Stimulated activated CD4-positive, alpha-beta T cell treated with anti-CD3 and anti-CD28 coated beads, Interleukin-1b, Interleukin-23, amount 100 ng/mL, for 4 hours (primary cell): ENCODE measurements at places on chromosomes 7 and 10.

DNA sequence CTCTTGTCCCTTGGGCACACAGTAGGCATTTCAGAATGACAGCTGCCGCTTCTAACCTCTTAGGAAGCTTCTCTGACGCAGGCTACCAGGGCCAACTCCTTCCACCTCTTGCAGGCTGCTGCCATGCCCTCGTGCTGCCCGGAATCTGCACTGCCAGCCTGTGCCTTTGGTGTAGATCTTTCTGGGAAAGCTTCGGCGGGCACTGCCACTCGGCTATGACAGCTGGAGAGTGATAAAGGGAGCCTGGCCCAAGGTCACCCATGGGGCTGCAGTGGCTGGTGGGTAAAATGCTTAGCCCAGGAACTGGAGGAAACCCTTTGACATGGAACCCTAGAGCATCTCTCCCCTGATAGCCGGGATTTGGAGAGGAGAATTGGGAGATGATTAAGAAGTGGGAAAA, 78.0 kb upstream of the C1QL3 start:
- no peak for DNase-seq

GRCh38 chr10:110821508-110821907, 50.2 kb upstream of the PDCD4 start:
- DNase-seq: no peak

DNA sequence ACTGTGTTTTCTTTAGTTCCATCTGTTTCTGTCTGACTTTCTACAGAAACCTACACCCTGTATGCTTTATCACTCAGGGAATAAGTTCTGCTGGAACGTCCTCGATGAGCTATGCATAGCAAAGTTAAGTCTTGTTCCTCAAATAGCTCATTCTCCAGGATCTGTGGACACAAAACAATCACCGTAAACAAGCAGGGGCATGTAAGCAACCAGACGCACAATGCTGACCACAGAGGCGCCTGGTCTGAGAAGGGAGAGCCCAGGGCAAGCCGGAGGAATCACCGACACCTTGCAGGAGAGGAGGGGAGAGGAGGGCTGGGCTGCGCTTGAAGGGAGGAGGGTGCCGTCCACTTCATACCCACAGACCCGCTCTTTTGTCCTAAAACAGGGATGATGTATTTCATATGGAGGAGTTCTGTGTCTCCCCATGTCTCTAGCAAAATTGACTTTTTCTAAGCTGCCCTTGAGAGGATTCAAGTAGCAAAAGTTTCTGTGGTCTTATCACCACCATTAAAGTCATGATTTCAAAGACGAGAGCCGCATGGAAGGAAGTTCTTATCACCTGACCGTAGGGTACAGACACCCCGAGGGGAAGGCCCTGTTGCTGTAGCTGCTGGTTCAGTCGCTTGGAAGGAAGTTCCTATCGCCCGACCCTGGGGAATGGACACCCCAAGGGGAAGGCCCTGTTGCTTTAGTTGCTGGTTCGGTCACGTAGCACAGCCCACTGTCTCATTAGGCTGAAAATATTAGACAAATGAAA, 14.3 kb downstream of the CALML3 start:
- DNase-seq: no peak

- DNase-seq: no peak
Observed at GRCh38 chr10:51423121-51423452, 276.3 kb downstream of the CSTF2T start.

DNA sequence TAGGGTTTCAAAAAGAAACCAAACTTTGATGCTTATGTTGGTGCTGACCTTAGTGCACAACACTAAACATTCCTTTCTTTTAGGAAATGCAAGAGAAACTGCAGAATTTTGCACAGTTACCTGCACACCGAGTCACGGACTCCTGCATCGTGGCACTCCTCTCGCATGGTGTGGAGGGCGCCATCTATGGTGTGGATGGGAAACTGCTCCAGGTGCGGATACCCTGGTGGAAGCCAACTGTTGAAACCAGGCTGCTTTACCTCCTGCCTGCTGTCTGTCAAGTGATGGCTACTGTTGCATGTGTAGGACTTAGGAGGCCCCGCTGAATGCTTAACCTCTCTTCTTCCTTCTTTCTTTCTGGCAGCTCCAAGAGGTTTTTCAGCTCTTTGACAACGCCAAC, 11.7 kb downstream of the CASP2 start:
- DNase-seq: peak; percentile 30

GRCh38 chr10:61223576-61223975, 229.6 kb downstream of the TMEM26 start:
- DNase-seq: no peak

DNA sequence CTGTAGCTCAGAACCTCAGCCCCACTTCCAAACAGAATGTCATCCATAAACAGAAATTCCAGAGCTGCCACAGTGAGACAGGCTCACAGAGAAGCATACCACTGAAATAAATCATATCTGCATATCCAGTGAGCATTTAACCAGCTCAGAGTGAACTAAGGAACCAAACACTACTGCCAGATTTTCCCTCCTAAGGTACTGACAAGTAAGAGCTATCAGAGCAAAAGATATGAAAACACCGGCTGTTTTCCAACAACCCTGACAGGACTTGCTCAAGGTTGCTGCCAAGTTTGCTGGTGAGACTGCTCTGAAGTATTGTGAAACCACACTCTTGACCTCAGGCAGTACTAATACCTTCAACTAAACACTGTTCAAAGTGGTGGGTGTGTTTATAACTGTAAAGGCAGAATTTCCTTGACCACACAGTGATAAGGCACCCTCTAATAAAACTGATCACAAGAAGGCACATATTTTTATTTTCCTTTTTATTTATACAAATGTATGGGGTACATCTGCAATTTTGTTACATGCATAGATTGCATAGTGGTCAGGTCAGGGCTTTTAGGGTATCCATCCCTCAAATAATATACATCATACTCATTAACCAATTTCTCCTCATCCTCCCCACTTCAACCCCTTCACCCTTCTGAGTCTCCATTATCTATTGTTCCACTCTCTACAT, 18.3 kb downstream of the SGMS1 start:
- DNase-seq: no peak

DNA sequence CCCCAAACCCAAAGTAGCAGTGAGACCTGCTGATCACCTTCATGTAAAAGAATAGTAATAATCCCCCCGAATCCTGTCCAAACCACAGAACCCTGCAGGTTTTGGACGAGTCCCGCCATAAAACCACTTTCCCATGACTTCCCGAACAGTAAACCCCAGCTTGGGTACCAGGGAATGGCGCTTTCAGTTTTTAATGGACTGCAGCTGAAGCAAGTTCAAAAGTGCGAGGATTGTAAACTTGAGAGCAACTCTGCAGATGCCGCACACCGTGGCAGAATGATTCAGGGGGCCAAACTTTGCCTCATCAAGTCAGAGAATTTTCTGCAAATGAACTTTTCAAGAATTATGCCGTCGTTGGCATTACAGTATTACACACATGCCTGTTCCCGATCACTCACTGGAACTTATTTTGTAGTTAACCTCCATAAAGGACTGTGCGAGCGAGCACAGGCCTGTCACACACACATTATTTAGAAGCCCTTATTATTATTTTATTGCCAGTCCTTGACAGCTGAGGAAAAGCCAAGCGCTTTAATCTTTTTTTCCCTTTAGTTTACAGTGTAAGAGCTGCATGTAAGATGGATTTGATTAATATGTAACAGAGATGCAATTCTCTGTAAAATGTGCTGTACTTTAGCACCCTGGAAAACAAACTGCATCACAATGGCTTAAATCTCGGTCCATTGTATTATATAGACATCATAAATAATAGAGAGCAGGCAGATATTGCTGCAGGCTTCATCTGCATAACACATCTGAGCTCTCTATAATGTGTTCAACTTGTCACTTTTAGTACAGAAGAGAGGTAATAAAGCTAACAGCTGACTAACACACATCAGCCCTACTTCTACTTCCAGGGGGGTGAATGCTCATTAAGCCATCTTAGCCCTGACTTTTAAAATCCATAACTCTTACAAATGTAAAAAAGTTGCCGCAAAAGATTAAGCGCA, 493.5 kb upstream of the GALNT17 start:
- no peak for DNase-seq

DNA sequence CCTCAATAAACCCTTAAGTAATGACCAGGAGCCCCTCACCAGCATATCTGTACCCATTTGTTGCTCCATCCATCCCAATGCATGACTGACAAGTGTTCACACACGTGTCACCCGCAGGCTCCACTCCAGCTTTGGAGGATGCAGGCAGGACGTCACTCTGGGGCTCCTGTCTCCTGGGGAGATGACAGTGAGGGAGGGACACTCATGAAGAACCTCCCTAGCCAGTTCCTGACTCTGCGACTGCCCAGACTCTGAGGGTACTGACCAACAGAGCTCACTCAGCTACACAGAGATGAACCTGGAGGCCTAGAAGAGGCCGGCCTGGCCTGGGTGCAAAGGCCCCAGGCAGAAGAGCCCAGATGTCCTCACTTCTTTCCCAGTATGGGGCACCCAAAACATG, 135.1 kb upstream of the RET start:
- DNase-seq: no peak

DNA sequence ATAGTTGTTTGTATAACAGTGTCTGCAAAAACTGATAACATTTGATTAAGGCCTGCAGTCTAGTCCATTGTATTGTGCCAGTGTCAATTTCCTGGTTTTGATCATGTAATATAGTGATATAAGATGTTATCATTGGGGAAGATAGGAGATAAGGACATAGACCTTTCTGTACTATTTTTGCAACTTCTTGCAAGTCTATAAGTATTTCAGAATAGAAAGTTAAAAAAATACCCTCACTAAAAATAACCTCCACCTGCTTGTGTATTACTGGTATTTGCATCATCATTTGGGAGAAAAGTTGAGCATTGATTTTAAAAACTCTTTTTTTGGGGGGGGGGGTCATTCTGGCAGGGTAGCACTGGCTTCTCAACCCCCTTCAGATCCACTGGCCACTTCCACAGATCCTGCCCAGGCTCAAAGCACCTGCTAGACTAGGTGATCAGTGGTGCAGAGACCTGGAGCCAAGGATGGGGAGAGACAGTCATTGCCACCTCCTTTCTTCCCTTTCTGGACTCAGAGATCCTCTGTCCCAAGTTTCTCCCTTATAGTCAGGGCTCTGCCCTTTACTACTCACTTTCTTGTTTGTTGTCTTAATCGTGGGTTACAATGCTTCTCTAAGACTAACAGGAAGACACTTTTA, 103.0 kb downstream of the RBM20 start:
- DNase-seq: no peak

- DNase-seq: no peak
Observed at GRCh38 chr7:151917791-151918509, 38.3 kb upstream of the GALNTL5 start.

DNA sequence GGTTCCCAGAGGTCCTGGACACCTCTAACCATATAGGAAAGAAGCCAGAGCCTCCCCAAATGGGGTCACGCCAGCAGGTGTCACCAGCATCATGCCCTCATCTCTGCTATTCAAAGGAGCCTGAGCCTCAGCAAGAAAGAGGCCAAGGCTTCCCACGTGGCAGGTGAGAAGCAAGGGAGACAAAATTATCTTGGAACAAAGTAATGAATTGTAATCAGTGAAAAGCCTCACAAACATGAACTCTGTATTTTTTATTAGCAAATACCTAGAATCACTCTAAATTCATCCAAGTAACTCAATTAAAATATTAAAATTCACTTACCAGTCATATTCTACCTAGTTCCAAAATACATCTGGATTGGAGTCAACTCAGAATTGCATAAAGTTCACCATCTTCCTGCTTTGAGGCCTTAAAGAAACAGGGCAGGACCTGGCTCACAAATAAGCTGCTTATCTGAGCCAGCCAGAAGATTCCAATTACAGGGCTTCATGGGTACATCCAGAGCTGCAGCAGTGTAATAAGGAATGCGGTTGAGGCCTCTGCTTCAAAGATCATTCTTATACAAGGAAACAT, 68.7 kb downstream of the SGMS1 start:
- DNase-seq: no peak

DNA sequence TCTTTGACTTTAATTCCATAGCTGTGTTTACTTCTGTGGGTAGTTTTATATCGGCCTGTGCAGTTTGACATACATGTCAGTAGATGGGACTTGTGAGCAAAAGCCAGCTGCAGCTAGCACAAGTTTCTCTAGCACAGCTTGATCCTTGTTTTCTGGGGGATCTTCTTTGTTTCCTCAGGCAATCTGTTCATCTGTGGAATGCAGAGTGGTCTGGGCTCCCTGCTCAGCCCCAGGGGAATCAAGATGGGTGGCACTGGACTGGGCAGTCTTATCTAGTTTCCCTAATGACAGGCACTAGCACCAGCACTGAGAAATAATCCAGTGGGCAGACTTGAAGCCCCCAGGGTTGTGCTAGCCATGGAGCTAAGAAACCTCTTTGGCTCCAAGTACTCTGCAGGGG, 40.8 kb downstream of the CYP2C19 start:
- no peak for DNase-seq

- no peak for DNase-seq
Observed at GRCh38 chr10:97566336-97566996, 6.1 kb upstream of the ANKRD2 start.

DNA sequence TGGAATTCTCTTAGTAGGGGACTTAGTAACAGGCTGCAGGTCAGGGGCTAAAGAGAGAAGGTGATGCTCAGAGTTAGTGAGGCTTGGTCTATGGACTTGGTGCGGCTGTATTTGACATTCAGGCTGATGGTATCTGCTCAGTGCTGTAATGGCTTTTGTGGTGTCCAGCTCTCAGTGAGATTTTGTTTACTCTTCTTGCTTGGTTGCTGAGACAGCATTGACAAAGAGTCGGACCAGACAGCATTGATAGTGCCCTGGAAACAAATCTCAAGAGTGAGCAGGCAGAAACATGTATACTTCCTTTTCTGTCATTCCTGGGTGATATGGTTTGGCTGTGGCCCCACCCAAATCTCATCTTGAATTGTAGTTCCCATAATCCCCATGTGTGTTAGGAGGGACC, 202.0 kb downstream of the STK31 start:
- DNase-seq: no peak

GRCh38 chr10:104835422-104835821, 194.3 kb downstream of the SORCS3 start:
- DNase-seq: no peak

DNA sequence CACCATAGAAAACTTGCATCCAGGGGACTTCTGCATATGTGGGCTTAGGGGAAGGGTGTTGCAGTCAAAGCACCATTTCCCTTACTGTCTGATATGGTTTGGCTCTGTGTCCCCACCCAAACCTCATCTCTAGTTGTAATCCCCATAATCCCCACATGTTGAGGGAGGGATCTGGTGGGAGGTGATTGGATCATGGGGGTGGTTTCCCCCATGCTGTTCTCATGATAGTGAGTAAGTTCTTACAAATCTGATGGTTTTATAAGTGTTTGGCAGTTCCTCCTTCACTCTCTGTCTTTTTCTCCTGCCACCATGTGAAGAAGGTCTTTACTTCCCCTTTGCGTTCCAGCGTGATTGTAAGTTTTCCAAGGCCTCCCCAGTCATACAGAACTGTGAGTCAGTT, 177.4 kb downstream of the ADK start:
- no peak for DNase-seq

DNA sequence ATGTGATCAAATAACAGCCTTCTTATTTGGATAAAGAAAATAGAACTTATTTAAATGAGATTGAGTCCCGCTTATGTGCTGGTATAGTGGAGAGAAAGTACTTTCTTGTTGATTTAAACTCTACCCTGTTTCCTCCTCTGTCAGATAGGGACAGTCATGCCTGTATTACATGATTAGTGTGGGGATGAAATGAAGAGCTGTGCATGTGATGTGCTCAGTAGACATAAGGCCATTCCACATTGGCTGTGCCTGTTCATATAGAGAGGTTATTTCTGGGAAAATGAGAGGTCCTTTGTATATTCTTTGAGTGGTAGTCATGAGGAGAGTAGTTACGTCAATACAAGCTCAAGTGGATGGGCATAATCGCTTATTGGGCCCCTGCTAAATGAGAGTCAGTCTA, 5.7 kb downstream of the MTURN start:
- DNase-seq: no peak
